ENCODE measurements at places on chromosomes 2 and 18.

DNA sequence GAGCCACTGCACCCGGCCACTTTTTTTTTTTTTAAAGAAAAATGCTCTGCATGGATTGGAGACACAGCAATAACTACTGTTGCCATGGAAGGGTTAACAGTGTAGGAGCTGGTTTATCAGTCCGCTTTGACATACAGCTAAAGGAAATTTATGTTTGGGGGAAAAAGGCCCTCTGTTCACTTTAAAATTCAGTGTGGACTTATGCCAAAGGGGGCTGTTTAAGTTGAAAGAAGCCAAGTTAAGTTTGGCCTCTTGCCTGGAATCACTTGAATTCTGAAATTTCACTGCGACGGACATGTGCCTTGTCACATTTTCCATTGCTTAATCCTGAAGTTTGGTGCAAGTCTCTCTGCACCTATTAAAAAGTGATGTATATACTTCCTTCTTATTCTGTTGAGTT is 3.1 kb downstream of the KCNE4 start:
- no peak for DNase-seq

DNA sequence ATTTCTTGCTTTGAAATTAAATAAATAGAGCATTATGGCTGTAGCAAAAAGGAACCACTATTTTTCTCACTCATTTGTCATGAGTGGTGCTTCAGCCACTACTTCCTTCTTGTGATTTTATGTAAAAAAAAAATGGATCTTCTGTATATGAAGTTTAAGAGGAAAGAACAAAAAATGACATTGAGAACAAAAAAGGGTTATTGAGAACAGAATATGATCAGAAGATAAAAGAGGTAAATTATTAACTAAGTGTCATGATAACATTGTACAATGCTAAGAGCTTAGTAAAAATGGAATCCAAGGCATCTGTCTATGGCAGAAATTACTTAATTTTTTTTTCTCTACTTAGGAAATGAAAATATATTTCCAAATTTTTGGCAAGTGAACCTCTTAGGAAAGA is 103.5 kb downstream of the PKP4 start:
- DNase-seq = no peak

DNA sequence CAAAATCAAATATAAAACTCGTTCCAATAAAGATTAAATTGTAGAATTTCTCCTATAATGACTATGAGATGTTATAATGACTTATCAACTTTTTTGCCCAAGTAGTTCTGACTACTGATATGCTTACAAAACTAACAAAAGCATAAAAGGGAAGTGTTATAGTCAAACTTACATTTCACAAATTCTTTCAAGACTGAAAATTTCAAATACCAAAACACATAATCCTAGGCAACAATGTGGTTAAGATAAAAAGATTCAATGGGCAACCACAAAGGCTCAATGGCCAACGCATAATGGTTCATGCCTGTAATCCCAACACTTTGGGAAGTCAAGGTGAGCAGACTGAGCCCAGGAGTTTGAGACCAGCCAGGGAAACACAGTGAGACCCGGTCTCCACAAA is 135.7 kb downstream of the USP34 start:
- DNase-seq = no peak

GRCh38 chr2:121818546-121818945 is 63.1 kb downstream of the TSN start:
- DNase-seq = no peak

GRCh38 chr2:172813314-172813888 is 77.8 kb downstream of the RAPGEF4 start:
- peak; percentile 54 for DNase-seq

DNA sequence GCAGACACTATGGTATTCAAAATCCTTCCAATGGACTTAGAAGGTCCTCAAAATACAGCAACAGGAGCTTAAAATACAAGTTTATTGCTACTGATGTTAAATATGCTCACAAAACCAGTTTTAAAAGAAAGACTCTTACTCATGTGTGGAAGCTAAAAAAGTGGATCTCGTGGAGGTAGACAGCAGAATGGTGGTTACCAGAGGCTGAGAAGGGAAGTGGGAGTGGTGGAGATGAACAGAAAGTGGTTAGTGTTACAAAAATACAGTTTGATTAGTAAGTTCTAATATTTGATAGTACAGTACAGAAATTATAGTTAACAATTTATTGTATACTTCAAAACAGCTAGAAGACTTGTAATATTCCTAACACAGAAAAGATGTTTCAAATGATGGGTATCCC is 12.1 kb downstream of the ADAM17 start:
- no peak for DNase-seq

DNA sequence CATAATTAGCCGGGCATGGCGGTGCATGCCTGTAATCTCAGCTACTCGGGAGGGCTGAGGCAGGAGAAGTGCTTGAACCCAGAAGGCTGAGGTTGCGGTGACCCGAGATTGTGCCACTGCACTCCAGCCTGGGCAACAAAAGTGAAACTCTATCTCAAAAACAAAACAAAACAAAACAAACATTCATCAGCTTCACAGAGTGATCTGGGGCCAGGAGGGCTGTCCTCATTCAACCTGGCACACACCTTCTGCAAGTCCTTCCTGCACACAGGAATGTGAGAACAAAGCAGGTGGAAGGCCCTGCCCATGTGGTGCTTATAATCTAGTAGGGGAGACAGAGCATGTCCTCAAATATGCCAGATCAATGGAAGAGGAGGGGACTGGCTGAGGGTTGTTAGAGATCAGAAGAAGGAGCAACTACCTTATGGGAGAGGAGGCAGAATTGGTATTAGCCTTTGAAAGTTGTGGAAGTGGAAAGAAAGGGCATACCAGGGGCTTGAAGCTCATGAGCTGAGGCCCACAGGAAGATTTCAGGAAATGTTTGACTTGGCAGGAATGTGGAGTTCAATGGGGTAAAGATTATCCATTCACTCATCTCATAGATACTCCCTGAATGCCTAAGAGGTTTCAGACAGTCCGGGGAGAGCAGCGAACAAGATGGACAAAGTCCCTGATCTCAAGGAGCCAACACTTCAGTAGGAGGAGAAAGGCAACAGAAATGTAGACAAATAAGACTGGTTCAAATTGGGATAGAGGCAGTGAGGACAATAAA is 155.3 kb upstream of the SIX3 start:
- no peak for DNase-seq

GRCh38 chr2:102226612-102227391 is 40.0 kb downstream of the IL1RL2 start:
- peak; percentile 38 for DNase-seq

DNA sequence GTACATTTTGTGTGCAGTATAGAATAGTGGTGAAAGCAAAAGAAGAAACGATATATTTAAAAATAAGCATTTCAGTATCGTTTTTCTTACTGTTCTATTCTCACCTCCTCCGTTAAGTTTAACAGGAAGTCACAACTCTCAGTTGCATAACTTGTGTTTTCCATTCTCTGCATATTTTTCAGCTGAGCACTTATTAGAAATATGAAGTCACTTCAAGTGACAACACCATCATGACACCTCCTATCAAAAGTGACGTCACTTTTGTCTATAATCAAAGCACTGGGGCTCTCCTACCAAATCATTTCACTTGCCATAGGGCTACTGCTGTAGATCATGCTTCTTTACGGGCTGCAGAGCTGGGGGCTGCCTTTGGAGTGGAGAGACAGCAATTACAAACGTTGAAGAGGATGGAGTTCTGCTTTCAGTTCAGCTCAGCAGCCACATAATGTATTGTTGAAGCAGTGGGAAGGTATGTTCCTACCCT is 36.3 kb downstream of the STAT4 start:
- DNase-seq = peak; percentile 12

DNA sequence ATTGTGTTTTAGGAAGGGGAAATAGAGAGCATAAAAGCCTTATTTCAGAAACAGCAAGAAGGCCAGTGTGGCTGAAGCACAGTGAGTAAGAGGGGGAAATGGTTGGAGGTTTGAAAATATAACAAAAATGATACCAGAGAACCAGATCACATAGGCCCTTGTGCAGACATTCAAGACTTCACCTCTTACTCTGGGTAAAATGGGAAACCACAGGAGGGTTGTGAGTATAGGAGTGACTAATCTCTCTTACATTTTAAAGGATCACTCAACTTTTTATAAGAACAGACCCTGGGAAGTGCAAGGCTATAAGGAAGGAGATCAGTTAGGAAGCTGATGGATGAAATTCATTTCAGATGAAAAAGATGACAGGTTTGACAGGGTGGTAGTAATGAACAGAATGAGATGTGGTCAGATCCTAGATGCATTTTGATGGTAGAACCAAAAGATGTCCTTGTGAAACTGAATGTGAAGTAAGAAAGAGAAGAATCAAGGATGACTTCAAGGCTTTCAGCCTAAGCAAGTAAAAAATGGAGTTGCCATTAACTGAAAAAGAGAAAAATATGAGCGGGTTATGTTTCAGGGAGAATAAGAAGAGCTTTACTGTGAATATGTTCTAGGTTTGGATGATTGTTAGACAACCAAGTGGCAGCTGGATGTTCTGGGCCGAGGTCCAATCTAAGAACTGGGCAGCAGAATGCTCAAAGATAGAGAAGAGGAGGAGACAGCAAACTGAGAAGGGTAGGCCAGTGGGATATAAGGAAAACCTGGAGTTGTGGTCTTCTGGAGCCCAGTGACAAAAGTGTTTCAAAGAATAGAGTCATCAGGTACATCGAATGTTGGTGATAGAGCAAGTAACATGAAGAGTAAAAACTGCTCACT is 65.1 kb downstream of the USP40 start:
- no peak for DNase-seq

DNA sequence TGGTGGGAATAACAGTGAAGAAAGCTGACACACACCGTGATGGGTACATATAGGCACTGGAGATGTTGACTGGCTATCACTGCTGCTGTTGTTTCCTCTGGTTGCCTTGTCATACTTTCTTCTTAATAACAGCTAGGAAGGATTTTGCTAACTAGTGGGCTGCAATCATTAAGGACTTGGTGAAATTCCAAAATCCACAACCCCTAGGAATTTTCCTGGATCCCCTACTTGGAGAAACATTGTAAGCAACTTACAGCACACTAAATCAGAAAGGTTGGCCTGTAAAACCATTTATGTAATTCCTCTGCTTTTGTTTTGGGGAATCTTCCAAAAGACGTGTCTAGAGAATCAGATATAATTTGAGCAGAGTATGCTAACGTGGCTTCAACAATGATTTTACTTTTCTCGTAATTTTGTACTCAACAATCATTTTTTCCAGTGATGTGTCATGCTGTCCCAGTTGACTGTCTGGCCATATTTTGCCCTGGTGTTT is 8.0 kb upstream of the COL3A1 start:
- DNase-seq = no peak

- no peak for DNase-seq
These were observed 150.6 kb upstream of the MAPRE2 start for GRCh38 chr18:34890486-34891085.

DNA sequence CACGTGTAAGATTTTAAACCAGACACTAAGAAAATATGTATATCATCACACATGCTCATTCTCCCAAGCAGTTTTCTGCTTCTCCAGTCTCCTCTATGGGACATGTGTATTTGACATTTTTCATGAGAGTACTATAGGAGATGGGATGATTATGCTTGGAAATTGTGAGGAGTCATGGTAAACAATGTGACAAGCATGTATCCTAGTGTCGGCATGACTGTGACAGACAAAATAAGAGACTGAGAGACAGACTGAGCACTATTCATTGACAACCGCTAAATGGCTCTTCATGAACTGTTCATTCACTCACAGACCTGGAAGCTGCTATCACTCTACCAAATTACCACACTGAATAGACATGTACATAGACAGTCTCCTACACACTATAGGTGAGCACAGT is 127.1 kb downstream of the VWC2L start:
- DNase-seq = no peak

- DNase-seq = no peak
These were observed 563.9 kb downstream of the TMX3 start for GRCh38 chr18:68150961-68151360.

- DNase-seq = no peak
These were observed 131.5 kb downstream of the NCK2 start for GRCh38 chr2:105876191-105876590.

DNA sequence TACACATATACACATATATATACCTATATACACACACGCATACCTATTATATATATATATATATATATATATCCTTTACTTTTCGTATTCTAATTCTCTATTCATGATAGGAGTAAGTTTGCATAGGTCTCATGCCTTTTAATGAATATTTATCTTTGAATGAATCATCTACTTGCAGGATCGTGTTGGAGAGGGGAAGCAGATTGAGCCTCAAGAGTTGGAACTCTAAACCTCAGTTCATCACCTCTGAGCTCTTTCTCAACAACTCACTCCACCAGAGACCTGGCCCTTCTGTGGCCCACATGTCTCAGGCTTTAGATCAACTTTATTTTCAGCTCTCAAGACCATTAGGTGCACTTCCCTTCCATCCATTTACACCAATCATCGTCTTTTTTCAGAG is 490.4 kb upstream of the ID2 start:
- DNase-seq = no peak

DNA sequence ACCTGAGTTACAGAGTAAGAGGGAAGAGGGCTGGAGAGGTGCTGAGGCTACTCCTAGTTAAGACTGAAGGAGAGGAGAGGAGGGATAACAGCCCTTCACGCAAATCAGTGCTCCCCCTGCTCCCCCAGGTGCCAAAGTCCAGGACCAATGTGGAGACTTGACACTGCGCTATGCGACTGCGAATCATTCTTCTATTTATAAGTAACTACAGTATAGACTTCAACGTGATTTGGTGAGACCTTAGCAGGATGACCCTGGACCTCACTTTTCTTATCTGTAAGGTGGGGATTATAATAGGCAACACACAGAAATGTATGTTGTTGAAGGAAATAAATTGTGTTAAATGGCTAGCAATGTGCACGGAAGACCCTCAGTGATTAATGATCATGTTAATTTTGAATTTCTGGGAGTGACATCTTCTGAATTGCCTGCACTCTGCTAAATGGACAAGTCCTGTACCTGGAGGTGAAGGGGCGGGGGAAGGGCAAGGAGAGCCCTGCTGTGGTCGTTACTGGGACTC is 11.0 kb downstream of the EN1 start:
- no peak for DNase-seq

DNA sequence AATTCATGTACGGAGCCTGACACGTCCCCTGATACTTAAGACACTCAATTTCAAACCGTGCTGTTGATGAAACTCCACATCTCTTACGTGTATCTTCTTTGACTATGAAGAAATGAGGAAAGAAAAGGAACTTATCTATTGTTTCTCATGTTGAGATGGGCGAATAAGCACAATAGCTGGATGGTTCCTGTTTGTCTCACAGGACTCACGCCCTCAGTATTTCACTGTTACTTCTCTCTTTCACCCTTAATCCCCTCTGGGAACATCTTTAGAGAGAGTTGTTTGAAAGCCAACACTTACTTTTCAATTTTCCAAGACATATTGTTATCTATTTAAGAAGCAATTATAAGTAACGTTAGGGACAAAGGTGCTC is 99.8 kb downstream of the COPS8 start:
- no peak for DNase-seq

DNA sequence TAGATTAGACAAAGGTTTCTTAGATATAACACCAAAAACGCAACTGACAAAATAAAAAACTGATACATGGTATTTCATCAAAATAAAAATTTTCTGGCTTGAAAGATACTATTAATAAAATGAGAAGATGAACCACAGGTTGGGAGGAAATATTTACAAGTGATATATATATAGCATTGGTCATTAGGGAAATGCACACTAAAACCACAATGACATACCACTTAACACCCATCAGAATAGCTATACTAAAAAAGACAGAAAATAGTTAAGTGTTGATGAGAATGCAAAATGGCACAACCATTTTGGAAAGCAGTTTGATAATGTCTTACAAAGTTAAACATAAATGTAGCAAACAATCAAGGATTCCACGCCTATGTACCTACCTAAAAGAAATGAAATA is 83.9 kb downstream of the SLC66A3 start:
- DNase-seq = no peak

GRCh38 chr2:158507141-158507540 is 50.4 kb downstream of the PKP4 start:
- DNase-seq = no peak

- DNase-seq = no peak
These were observed 225.8 kb upstream of the COPS8 start for GRCh38 chr2:236859908-236860307.

All from NCI-H460 (cell line).